ENCODE measurements at places on chromosomes 12 and 14.
A peak's percentile ranks its signal among the peaks of the same experiment; 100 is the strongest.

- DNase-seq: no peak
Observed at GRCh38 chr14:102517392-102518062, 8.0 kb upstream of the ANKRD9 start.

DNA sequence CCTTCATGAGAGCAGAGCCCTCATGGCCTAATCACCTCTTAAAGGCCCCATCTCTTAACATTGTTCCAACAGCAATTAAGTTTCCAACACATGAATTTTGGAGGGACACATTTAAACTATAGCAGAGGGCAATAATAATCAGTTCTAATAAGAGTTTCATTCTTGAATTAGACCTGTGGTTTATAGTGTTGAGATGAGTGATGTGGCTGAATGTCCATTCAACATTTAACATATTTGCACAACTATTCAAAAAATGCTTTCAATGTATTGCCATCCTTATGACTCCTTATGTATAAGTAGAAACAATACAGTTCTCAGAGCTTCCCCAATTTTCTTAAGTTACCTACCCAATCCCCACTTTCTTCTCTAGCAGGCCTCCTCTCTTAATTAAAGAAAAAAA lies 21.5 kb downstream of the KLHL28 start:
- no peak for DNase-seq

DNA sequence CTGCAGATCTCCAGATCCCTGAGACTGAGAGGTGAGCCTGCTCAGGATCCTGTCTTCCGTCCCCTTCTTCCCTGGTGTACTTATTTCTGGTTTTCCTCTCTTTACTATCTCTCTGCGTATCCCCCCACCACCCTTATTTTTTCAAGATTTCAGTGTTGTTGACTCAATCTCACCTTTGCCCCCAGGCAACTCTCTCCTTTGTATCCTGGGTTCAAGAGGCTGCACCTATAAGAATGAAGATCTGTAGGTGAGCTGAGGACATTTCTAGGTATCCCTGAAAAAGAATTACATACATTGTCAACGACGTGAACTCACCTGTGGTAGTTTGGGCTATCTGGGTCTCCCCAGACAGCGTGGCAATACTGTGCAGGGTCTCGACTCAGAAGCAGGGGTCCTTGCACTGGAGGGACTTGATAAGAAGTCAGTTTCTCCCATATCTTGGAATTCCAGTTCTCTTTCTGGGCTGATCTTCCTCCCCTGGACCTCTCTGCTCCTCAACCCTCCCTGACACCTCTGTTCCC lies 659 bp downstream of the CIROP start:
- DNase-seq: no peak

GRCh38 chr14:91330096-91330696 lies 85.7 kb upstream of the GPR68 start:
- DNase-seq: no peak

DNA sequence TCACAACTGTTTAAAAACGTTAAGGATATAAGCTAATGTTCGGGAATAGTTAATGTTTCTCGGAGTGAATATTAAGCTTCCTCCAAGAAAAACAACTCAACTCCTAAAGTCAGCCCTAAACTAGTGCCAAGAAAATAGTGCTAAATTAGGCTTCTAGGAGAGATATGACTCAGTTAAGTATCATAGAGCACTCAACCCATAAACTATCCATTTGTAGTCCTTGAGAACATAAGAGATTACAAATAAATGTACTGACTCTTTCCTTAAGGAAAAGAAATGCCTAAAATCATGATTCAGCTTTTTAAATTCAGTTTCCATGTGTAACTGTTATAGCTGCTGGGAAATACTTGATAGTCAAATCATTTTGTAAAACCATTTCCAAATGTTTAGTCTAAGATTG lies 117.1 kb downstream of the HMGA2 start:
- no peak for DNase-seq

DNA sequence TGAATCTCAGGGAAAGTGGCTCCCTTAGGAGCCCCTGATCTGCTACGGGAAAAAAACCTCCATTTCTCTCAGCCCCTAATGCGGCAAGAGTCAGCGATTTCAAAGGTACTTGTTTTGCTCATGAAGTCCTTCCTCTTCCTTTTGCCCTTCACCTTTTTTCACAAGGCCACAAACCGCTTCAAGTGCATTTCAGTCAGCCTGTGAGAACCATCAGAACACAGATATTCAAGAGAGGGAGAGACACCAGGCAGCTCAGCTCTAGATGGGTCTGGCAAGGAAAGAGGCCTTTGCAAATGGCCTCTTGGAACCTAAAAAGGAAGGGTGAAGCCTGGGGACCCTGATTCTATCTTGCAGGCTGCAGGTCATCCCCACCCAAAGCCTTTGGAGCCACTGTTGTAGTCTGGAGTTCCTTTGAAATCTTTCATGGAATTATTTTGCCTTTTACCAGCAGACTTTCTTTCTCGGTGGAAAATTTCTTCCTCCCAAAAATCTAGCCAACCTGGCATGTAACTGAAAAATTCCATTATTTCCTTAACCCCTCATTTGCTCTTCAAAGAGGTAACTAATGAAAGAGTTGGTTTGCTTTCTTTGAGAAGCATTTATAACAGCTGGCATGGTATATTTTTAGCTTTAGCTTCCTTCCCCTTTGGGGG lies 145.0 kb downstream of the SAMD4A start:
- no peak for DNase-seq

GRCh38 chr14:68842298-68842697 lies 49.4 kb upstream of the ZFP36L1 start:
- no peak for DNase-seq

GRCh38 chr12:118979763-118980406 lies 1.5 kb upstream of the SRRM4 start:
- peak; percentile 60 for DNase-seq

DNA sequence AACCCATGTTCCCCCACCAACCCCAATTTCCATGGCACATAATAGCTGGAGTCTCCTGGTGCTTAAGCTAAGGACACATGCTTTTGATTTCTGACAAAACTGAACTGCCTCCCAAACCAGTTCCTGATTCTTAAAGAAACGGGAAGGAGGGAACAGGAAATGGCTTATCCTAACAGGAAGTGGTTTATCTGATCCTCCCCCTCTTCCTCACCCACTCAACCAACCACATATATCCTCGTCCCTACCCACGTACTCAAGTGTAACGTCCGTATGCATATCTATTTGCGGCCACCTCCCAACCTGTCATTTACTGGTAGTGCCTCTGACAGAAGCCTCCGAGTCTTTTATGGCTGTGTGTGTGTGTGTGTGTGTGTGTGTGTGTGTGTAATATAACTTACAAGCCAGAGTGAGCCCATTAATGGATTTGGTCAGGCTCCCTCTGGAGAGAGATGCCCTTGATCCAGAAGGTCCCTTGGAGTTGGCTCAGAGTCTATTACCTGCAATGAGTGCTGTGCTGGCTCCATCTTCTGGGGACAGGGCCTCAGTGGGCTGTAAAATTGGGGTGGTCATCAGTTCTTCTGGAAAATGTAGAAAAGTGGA lies 7.7 kb downstream of the DAZAP2 start:
- DNase-seq: no peak

GRCh38 chr12:88299567-88300101 lies 157.5 kb downstream of the TMTC3 start:
- DNase-seq: peak; percentile 58

DNA sequence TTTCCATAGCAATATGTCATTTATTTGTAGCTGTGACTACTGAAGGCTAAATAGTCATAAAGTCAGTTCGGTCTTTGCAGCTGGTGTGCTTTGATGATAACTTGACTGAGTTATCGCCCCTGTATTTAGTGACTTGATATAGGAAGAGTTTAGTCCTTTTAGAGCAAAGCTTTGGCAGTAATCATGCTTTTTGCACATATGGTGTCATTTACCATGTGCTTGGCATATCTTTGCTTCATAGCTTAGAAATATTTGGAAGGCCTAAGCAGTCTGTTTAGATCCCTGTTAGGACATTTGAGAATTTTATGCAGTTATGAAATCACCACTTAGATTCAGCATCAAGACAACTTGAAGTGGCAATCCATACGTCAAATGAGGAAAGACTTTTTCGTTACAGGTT lies 31.6 kb downstream of the POLR3B start:
- no peak for DNase-seq

GRCh38 chr12:45315462-45315861 lies 99.6 kb downstream of the ANO6 start:
- DNase-seq: no peak

- peak; percentile 82 for DNase-seq
Observed at GRCh38 chr14:23068789-23069412, 11.6 kb upstream of the CDH24 start.

- DNase-seq: no peak
Observed at GRCh38 chr12:120095736-120096135, 20.8 kb downstream of the RAB35 start.

DNA sequence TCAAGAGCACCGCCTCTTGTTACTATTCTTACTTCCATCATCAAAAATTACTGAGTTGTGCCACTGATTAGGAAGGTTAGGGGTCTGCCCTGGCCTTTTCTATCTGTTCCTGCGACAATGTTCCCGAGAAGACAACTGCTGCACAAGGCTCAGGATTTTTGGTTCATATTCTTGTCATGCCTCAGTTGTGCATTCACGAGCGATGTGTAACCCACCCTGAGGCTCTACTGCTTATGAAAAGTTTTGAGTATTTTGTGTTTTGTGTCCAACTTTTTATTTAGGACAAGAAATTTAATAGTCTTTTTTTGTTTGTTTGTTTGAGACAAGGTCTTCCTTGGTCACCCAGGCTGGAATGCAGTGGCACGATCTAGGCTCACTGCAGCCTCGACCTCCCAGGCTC lies 23.1 kb upstream of the LGALS3 start:
- no peak for DNase-seq

- no peak for DNase-seq
Observed at GRCh38 chr12:48979602-48980388, 1.7 kb downstream of the WNT1 start.

GRCh38 chr14:66120402-66120801 lies 365.8 kb upstream of the CCDC196 start:
- no peak for DNase-seq

GRCh38 chr12:45713078-45713477 lies 16.4 kb upstream of the ARID2 start:
- DNase-seq: no peak

- no peak for DNase-seq
Observed at GRCh38 chr12:92446083-92446460, 256.7 kb upstream of the PLEKHG7 start.

- DNase-seq: no peak
Observed at GRCh38 chr12:6951551-6952120, 480 bp downstream of the PTPN6 start.

GRCh38 chr12:131010396-131011131 lies 56.9 kb downstream of the ADGRD1 start:
- no peak for DNase-seq

GRCh38 chr12:116319233-116319897 lies 41.9 kb upstream of the MED13L start:
- DNase-seq: no peak

GRCh38 chr14:82642425-82642824 lies 1108.8 kb upstream of the SEL1L start:
- DNase-seq: no peak

GRCh38 chr12:41055875-41056577 lies 132.1 kb upstream of the PDZRN4 start:
- no peak for DNase-seq

GRCh38 chr14:100634026-100634425 lies 46.8 kb upstream of the BEGAIN start:
- DNase-seq: no peak

GRCh38 chr14:23478109-23478759 lies 8.7 kb downstream of the NGDN start:
- DNase-seq: peak; percentile 76

GRCh38 chr12:1115484-1116231 lies 124.6 kb downstream of the ERC1 start:
- no peak for DNase-seq

DNA sequence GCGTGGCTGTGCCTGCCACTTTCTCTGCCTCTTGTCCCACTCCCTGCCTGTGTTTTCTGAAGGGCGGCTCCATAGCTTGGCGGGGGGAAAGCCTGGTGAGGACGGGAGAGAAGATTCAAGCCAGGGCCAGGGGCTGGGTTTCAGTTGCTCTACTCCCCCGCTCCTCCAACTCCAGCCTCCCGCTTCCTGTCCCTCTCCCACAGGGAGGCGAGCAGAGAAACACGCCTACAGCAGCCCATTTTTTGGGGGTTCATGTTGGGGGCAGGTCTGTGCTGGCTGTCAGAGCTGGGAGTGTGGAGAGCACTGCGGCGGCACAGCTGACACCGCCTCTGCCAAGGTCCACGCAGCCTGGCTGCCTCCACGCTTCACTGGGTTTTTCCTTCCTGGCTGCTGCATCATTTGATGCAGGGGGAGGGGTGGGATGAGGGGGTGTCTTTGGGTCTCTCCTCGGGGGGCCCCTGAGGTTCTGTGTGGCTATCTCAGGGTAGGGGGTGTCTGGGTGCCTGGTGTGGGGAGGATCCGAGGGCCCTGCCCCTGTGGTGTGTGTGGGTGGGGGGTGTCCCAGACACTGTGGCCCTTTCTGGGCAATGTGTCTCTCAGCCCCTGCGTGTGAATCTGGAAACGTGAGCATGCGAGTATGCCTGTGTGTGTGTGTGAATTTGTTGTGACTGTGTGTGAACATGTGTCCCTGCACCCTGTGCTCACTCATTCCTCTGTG lies 10.7 kb upstream of the KRT80 start:
- no peak for DNase-seq

DNA sequence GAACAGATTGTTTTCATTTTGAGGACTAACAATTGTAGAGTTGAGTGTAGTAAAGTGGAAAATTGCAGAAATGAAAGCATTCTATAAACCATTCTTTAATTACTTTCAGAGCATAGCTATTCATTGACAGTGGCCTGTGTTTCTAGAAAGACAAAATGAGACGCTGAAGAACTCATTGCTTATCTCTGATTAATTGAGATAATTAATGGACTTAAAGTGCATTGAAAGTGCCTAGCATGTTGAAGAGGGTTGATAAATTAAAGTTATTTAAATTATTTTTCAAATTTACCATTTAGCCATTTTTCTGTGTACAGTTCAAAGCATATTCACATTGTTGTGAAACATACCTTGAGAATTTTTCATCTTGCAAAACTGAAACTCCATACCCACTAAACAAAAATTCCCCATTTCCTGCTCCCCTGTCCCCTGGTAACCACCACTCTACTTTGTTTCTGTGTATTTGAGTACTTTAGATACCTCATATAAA lies 57.4 kb downstream of the DAAM1 start:
- no peak for DNase-seq

- no peak for DNase-seq
Observed at GRCh38 chr12:92369056-92369455, 223.4 kb upstream of the BTG1 start.
